NCI-H460 (cell line): ENCODE measurements at places on chromosomes 2 and 18.
A peak's percentile ranks its signal among the peaks of the same experiment; 100 is the strongest.

DNA sequence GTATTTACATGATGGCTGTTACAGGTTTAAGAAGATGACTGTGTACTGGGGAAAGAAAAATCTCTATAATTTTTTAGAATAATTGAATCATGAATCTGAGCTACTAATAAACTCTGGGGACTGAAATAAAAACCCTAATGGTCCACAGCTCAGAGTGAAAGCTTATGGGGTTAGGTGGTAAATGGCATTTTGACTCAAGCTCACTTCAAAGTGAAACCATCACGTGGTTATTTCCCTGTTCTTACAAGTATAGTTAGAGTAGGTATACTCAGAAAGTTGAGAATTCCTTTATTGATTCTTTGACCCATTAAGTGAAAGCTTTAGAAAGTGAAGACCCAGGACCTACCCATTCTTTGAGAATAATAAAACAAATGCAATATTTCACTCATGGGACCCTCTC, 626.2 kb upstream of the SETBP1 start:
- DNase-seq = no peak

GRCh38 chr2:24930768-24931167, 10.7 kb upstream of the ADCY3 start:
- DNase-seq = no peak

GRCh38 chr2:172512810-172513523, 42.9 kb upstream of the PDK1 start:
- no peak for DNase-seq

GRCh38 chr2:133421516-133422324, 146.5 kb downstream of the NCKAP5 start:
- no peak for DNase-seq

GRCh38 chr2:128115921-128116623, 25.1 kb downstream of the UGGT1 start:
- DNase-seq = no peak

- no peak for DNase-seq
These were observed 140.5 kb downstream of the ALK start for GRCh38 chr2:29780906-29781305.

- DNase-seq = no peak
These were observed 26.1 kb downstream of the SERPINB7 start for GRCh38 chr18:63801343-63801742.

GRCh38 chr2:73237168-73237567, 3.1 kb downstream of the CCT7 start:
- no peak for DNase-seq

- no peak for DNase-seq
These were observed 35.7 kb upstream of the LTBP1 start for GRCh38 chr2:32910883-32911598.

- DNase-seq = no peak
These were observed 1160.7 kb downstream of the CNTNAP5 start for GRCh38 chr2:125185691-125186270.

DNA sequence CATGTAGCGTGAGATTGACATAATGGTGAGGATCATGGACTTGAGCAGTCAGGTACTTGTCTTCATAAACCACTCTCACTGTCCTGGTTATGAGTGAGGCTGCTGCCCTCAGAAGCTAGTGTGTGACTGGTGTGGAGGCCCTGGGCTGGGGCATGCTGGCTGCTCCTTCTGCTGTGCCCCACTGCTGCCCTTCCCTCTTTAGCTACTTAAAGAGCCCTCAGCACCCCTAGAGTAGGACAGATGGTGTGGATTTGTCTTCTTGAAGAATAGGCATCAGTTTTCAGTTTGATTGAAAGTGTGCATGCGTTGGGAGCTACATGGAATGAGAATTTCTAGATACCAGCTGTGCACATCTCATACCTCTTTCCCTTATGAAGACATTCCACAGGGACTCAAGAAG, 15.4 kb downstream of the CPLX4 start:
- no peak for DNase-seq

GRCh38 chr2:109522063-109522374, 91.7 kb downstream of the SEPTIN10 start:
- DNase-seq = no peak

GRCh38 chr2:180161415-180161814, 154.3 kb upstream of the CWC22 start:
- no peak for DNase-seq

DNA sequence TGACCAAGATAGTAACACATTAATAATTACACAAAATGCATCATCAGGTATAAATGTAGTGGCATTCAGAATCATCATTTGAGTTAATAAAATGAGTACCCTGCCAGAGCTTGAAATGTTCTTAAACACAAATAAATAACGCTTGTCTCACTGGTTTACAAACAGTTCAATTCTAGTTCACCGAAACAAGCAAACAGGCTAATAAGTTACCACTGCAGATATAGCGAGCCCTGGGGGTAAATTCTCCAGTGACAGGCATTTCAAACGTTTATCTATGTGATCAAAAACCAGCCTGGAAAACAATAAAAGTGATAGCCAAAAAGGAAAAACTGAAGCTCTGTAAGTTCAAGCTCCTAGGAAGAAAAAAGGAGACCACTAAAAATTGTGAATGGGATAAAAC, 152.6 kb downstream of the THADA start:
- no peak for DNase-seq

DNA sequence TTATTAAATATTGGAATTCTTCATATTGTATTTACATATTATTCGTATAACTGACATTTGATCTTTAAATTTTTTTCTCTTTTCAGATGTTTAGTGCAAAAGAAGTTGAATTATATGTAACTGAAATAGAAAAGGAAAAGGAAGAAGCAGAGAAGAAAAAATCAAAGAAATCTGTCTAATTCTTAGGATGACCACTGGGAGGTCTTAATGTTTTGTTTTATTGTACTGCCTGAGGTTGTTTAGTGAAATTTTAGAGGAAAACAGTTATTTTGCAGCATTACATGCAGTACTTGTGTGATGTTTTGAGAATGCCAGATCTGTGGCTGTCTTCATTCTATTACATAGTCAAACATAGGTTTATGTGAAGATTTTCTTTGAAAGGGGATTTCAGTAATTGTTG, 34.0 kb upstream of the TAF4B start:
- DNase-seq = no peak

GRCh38 chr2:9552219-9553178, 3.1 kb downstream of the ADAM17 start:
- peak; percentile 85 for DNase-seq

- no peak for DNase-seq
These were observed 128.3 kb downstream of the CDH2 start for GRCh38 chr18:28048612-28049011.

DNA sequence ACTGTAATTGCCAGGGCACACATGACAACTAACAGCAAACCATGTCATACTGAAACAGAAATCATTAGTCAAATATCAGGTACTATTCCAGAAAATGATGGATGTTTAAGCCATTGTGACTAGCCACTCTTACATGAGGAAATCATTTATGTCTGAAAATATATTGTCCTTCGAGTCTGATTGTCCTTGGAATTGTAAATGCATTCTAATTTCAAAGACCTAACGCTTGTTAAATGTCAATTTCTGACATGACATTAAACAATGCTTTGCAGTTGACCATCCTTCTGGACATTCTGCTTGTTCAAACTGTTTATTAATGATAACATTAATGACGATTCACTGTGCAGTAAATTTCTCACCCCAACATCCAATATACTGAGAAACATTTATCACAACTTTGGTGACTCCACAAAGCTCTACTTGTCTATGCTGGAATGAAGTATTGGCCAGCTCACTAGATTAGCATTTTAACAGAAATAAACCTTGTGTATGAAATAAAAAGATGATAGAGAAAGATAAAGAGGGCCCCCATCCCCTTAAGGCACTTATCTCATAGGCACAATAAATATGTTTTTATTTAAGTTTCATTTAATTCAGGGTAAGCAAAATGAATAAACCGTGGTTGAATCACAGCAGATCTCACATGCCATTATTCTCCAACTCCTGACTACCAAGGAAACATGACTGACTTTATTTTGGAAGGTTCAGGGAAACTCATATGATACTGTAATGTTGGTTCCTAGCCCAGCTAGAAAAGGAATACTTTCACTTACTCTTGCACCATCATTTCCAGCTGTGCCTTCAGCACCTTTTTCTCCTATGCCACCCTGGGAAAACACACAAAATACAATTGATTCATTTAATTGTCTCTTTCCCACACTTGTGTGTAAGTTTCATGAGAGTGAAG, 82.3 kb downstream of the COL3A1 start:
- no peak for DNase-seq

GRCh38 chr2:85813982-85814801, 60.4 kb downstream of the ATOH8 start:
- DNase-seq = peak; percentile 86

DNA sequence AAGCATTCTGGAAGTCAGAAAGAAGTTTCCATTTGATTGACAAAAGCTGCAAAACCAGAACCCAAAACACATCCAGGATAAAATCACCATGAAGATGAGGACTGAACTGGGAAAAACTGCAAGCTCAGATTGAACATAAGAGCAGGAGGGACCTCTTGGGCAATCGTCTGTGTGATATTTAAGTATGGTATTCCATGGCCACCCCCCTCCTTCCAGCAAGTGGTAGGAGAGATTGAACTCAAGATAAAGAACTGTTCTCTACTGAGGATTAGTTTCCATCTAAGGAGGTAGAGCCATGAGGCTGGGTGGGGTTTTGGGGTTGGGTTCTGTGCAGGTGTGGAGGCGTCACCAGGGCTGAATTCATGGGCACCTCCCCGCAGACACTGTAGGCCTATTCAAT, 251.1 kb downstream of the NCKAP5 start:
- no peak for DNase-seq

DNA sequence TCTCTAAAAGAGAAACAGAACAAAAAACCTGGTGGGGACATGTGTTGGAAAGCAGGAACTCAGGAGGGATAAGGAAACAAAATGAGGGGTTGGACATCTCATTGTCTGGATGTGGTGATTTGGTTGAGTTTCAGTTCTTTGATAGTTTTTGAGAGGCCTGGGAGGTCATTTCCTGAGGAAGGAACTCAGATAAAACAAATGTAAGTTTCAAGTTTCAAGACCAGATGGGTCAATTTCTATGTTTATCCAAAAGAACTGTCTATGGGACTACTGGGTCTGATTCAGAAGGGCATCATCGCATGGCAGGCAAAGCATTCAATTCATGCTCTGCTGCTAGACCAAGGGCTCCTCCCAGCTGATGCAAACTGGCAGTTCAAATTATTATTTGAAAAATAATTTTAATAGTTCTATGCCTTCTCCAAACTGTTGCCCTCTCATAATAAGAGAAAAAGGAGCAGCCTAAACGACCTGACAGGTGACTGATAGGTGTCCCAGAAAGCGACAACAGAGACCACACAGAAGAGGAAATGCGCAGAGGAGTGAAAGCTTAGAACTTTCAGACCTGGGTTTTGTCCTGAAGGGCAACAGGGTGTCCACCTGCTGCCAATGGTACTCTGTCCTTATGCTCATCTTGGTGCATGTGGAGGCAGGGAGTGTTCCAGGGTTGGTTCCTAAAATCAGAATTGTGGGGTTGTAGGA, 39.3 kb upstream of the SH3RF3 start:
- DNase-seq = no peak

DNA sequence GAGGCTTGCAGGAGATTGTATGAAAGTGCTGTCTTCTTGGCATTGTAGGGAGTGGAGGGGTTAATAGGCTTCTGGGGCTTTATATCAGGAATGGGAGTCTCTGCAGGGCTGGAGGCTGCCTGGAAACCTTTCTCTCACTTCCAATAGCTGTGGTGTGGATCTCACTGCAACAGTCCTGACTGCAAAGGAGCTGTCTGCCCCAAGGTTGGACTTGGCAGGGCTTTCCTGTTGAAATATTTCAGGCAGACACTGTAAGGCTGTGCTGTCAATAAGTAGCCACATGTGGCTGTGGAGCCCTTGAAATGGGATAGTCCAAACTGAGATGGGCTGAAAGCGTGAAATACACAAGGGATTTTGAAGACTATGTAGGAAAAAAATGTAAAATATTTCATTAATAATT, 399.1 kb upstream of the SPRED2 start:
- DNase-seq = no peak

- no peak for DNase-seq
These were observed 192.9 kb downstream of the AFF3 start for GRCh38 chr2:99949530-99949929.
